Foreskin keratinocyte (primary cell): ENCODE measurements at places on chromosomes 7 and 10. TPM values are rescaled to one million over a fixed set of nuclear protein-coding genes. Genes with fewer than 3 reads are reported as not detected.

GNGT1 gene
- polyA plus RNA-seq = not detected in 2 replicates

SLC13A1 gene
- not detected in 2 replicates for polyA plus RNA-seq

GPR26 gene
- not detected in 2 replicates for polyA plus RNA-seq

OPN4 gene
- not detected in 2 replicates for polyA plus RNA-seq

IDI2 gene
- polyA plus RNA-seq = not detected in 2 replicates

NEUROD6 gene
- not detected in 2 replicates for polyA plus RNA-seq

SPAG6 gene
- polyA plus RNA-seq = not detected in 2 replicates

HMX3 gene
- not detected in 2 replicates for polyA plus RNA-seq

TMEM254 gene
- 12.0 and 15.3 TPM in 2 replicates for polyA plus RNA-seq

EPHA1 gene
- 20.1 and 22.3 TPM in 2 replicates for polyA plus RNA-seq
